ENCODE measurements at places on chromosomes 6 and 20.

- no peak for DNase-seq
Observed at GRCh38 chr20:63033794-63034709, 27.3 kb upstream of the BHLHE23 start.

- no peak for DNase-seq
Observed at GRCh38 chr20:62961310-62961783, 8.8 kb downstream of the SLC17A9 start.

DNA sequence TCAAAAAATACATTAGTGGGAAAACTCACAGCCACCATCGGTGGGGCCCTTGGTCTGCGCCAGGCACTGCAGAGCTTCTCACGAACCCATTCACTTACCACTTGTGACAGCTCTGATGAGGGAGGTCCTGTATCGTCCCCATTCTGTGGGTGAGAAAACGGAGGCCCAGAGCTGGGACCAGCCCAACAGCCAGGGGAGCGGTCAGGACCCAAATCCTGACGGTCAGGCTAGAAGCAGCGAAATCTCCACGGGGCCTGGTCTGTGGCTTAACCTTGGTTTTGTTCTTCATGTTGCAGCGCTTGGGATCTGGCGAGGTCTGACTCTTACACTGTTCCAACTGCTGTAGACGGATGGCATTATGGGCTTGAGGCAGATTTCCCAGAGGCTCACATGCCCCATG, 7.7 kb upstream of the VSX1 start:
- DNase-seq, result no peak

GRCh38 chr20:56957737-56958553, 308.5 kb downstream of the BMP7 start:
- no peak for DNase-seq

- DNase-seq, result no peak
Observed at GRCh38 chr6:79168695-79168980, 65.8 kb downstream of the HMGN3 start.

DNA sequence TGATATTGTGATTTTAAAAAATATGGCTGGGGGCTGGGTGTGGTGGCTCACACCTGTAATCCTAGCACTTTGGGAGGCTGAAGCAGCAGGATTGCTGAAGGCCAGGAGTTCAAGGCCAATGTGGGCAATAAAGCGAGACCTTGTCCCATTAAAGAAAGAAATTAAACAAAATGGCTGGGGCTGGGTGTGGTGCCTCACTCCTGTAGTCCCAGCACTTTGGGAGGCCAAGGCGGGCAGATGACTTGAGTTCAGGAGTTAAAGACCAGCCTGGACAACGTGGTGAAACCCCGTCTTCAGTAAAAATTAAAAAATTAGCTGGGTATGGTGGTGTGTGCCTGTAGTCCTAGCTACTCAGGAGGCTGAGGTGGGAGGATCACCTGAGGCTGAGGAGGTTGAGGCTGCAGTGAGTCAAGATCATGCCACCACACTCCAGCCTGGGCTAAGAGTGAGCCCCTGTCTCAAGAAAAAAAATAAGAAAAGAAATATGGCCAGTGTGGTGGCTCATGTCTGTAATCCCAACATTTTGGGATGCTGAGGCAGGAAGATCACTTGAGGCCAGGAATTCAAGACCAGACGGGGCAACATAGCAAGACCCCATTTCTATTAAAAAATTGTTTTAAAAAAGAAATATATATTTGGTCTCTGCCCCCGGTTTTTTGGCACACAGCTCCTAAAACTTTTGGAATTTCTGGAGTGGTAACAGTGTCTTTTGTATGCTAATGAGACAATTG, 39.8 kb downstream of the SLC17A5 start:
- no peak for DNase-seq

GRCh38 chr6:52331793-52332457, 30.0 kb upstream of the PAQR8 start:
- DNase-seq, result no peak

GRCh38 chr6:42569102-42570028, 5.5 kb downstream of the UBR2 start:
- no peak for DNase-seq

All from GDM1 (cell line).